Adipocyte (in vitro differentiated cells): ENCODE measurements at places on chromosomes 7 and 10.

DNA sequence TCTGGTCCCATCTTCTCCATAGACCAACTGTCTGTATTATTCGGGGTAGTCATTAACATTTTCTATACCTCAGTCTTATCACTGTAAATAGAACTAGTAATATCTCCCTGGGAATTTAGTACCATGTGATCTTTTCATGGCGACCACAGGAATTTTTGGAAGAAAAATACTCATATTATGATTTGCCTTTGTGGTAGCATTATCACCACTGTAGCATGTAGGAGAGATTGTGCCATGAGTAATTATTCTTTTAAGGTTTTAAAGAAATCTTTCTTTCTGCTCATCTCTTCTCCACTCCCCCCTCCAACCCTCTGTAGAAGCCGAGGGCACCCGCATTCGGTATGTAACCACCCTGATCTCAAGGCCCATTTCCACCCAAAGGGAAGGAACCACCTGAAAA is 25.0 kb downstream of the ZNF365 start:
- DNase-seq, result no peak

DNA sequence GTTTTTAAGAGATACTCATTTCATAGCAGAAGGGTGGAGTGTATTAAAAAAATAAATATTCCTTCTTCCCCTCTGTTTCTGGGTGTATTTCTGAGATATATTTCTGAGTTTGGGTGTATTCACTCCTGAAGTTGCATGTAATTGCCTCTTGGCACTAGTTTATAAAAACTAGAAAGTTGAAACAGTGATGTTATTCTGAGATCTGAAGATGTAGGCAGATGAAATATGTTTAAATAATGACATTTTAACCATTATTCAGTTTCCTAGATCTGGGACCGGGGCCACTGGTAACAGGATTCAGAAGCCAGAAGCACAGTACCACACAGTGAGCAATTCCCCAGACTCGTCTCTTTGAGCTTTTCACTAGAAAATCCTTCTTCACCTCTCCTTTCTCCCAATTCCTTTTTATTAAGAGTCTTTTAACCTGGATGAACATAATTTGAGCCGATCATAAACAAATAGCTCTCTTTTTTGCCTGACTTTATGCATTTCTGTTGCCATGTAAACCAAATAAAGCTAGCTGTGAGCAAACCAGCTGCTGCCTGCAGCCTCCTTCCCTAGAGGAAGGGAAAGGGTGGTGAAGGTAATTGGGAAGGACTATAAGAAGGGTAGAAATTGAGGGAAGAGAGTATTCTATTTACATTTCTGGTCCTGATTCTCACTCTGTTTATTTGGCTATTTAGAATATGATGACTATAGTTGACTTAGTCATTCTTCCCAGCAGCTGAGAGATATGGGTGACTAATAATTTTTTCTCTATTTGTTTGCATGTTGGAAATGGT is 101.8 kb upstream of the STRIP2 start:
- DNase-seq, result peak; percentile 56

DNA sequence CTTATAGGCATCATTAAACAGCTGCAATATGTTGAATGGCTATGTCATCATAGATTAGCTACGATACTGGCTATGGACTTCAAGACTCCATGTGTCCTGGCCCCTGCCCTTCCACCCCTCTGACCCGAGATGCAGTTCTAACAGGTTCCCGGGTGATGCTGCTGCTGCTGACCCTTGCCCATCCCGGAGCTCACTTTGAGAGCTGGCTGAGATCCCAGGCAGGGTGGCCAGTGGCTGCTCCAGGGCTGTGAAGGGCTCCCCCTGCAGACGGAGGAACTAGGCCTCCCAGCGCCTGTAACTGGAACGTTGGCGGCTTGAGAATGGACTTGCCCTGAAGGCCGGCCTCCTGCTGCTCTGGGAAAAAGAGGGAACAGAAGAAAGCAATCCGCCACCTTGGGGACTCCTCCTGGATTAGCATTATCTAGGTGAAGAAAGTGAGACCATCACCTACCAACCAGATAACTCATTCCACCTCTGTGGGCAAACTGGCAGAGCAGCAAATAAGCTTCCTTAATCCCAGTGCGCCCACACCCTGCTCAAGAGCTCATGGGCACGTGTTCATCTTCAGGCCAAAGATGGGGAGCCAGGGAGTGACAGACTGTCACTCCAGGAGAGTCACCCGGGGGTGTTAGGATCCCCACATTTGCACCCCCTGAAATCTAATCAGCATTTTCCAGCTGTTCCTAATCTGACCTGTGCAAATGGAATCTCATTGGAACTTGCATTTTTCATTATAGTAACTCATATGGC is 56.8 kb downstream of the PARP12 start:
- DNase-seq, result peak; percentile 9

- DNase-seq, result no peak
Observed at GRCh38 chr7:19692111-19692828, 16.6 kb downstream of the POLR1F start.

DNA sequence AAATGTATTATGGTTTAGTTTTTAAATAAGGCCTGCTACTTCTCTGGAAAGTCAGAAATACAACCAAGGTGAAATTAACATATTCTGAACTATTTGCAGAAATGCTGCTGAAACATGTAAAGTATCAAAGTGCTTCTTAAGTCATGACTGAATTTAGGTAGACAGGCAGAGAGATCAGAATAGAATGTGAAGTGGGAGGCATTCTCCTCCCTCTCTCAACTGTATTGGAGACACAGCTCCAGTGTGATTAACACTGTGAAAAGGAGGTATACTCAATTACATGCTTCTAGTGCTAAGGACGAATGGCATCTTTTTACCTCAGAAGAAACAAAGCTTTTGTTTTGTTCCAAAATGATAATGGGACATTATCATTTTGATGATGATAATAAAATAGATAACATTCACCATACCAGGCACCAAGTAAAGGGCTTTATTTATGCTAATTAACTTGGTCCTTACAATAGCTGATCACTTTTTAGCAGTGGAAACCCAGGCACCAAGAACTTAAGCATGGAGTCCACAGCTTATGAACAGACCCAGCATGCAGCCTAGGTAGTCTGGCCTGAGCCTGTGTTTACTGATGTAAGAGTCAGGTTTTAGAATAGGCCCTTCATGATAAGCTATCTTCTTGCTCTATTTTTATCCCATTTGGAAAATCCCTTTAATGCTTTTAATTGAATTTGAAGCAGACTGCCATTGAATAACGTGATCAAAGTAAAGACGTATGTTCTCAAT is 26.0 kb downstream of the PPP1R9A start:
- DNase-seq, result no peak

- DNase-seq, result no peak
Observed at GRCh38 chr7:71361451-71362032, 229.6 kb downstream of the GALNT17 start.

DNA sequence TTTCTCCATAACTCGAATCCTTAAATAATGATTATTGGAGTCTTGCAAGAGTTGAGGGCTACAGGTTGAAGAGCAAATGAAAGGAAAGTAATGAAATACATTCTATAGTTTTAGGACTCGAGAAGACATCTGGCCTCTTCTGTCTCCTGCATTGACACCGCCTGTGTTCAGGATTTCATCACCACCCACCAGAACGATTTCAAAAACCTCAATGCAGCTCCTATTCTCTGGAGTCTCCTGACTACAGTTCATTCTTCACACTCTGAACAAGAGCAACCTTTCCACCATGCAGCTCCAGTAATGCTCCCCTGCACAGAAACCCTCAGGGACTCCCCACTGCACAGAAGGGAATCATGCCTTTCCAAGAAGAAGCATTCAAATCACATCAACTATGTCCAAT is 5.5 kb downstream of the IL15RA start:
- DNase-seq, result no peak

GRCh38 chr10:102113261-102113955 is 6.8 kb downstream of the LDB1 start:
- peak; percentile 40 for DNase-seq

GRCh38 chr7:4871930-4872675 is 10.3 kb upstream of the PAPOLB start:
- DNase-seq, result no peak

DNA sequence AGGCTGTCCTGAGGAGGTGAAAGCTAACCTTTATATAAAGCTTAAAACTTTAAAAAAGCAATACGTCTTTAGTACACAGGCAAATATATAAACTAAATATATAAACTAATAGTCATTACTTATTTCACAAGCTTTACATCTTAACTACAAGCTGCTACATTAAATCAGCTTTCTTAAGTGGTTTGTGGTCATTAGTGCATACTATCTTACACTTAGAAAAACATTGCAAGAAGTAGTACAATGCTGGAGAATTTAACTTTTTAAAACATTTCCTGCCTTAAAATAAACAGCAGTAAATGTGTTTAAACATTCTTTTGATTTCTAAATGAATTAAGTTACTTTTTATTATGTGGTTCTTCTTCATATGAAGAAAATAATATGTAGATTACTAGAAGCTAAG is 36.3 kb downstream of the MET start:
- no peak for DNase-seq

GRCh38 chr10:73979809-73980433 is 18.0 kb upstream of the VCL start:
- no peak for DNase-seq

DNA sequence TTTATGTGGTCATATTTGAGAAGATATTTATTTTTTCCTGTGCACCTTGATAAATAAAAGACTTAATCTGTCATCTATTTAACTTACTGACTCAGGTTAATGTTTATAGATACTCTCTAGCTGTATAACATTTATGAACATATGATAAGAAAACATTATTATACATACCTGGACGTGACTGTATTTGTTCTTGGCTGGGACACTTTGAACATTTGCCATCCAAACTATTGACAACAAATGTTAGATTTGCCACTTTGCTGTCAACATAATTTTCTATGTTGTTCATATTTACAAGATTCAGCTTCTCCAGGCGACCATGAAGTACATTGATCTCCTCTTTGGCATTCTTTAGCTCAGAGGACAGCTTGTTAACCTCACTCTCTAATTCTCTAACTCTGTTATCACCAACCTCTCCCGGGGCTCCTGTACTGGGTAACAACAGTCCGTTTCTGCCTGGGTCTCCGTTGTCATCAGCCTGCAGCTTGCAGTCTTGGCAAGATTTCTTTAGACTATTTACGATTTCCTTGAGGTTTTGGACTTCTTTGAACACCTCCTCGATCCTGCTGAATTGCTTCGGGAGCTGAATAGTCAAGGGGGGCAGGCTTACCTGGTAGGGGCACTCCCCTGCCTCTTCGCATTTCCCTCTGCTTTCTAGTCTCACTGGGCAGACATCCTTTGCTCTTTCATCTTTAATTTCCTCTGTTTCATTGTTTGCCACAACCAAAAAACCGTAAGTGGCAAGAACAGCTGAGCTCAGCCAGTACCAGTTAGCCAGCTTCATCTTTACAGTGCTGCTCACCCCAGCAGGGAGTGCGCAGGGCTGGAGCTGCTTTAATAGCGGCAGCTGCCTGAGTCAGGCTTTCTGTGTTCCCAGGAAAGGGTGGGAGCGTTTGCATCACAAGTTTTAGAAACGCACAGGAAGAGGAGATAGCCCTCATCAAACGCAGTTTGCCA is at the start of gene FGL2:
FGL2 (minus strand) TSS at position 807 of the 954 bp plus-strand sequence; CDS start at position 781, 26 bp downstream.
- DNase-seq, result peak; percentile 50

GRCh38 chr10:21972584-21972983 is 30.9 kb downstream of the DNAJC1 start:
- no peak for DNase-seq

DNA sequence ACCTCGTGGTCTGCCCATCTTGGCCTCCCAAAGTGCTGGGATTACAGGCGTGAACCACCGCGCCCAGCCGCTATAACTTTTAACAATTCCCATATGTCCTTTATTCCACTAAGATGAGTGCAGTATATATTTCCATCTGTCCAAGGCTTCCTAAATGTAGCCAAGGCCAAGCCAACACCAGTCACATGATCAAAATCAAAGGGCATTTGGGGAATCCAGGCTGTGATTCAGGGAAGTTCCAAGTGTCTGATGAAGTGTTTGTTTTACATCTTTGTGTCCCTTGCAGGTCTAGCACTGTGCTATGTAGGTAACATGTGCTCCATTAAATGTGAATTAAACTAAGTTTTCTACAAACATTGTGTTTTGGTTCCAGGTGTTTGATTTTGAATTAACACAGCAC is 20.8 kb downstream of the AKR1E2 start:
- no peak for DNase-seq

- peak; percentile 35 for DNase-seq
Observed at GRCh38 chr7:142438235-142438922, 180.5 kb upstream of the PRSS58 start.

DNA sequence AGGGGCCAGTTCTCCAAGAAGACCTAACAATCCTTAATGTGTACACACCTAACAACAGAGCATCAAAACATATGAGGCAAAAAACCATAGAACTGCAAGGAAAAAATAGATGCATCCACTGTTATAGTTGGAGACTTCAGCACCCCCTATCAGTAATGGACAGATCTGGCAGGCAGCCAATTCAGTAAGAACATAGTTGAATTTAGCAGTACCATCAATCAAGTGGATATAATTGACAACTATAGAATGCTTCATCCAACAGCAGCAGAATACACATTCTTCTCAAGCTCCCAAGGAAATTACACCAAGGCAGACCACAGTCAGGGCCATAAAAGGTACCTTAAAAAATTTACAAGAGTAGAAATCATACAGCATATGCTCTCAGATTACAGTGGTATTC is 42.2 kb downstream of the POLL start:
- no peak for DNase-seq

- DNase-seq, result peak; percentile 92
Observed at GRCh38 chr7:107150375-107151073, 18.3 kb upstream of the HBP1 start.

- DNase-seq, result peak; percentile 84
Observed at GRCh38 chr10:102267748-102268147, 22.4 kb downstream of the GBF1 start.

DNA sequence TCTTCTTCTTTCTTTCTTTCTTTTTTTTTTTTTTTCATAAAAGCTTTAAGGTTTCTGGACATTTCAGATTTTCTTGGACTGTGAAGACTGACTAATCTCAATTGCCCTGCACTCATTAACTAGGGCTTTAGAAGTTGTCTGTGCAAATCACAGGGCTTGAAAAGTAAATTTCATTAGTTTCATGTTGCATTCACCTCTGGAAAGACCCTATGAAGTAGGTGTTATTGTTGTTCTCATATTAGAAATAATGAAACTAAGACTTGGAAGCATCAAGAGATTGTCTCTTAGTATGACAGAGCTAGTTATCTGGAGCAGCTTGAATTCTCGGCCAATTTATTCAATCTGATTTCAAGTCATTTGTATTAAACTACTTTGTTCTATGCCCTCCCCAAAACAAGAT is 28.2 kb upstream of the SEMA3D start:
- no peak for DNase-seq

DNA sequence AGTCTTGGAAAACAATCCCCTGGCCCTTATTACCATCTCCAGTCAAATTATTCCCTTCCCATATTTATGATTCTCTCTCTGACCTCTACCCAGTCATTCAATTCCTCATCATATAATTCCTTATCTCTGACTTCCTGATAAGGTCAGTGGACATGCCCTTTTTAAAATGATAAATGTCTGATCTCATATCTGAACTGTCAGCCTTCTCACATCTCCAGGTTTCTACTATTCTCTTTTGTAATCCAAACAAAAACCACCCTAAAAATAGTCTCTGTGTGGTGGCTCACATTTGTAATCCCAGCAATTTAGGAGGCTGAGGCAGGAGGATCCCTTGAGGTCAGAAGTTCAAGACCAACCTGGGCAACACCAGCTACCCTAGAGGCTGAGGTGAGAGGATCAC is 11.9 kb downstream of the GSDME start:
- DNase-seq, result no peak
